ENCODE measurements at places on chromosomes 12 and 14. TPM values are rescaled to one million over a fixed set of nuclear protein-coding genes. Genes with fewer than 3 reads are reported as not detected.

Gene PIK3C2G
- total RNA-seq, result not detected

Gene SSPN
- total RNA-seq, result not detected

Gene ARHGAP9
- total RNA-seq, result 366 TPM

Gene OTX2
- not detected for total RNA-seq

Gene AHNAK2
- not detected for total RNA-seq

Gene DLK1
- not detected for total RNA-seq

Gene EMC9
- 22.3 TPM for total RNA-seq

Gene RFX4
- not detected for total RNA-seq

Gene SMOC1
- not detected for total RNA-seq

Gene COX14
- total RNA-seq, result 49.4 TPM

Gene PRICKLE1
- total RNA-seq, result 0.10 TPM

Gene RIMBP2
- not detected for total RNA-seq

Gene L3HYPDH
- 49.9 TPM for total RNA-seq

Gene KRT7
- not detected for total RNA-seq

Gene TXNDC16
- 11.8 TPM for total RNA-seq

Gene ANKRD9
- 8.1 TPM for total RNA-seq

Gene PMEL
- total RNA-seq, result not detected

Gene TDRD9
- total RNA-seq, result 0.40 TPM

Gene GZMB
- 1.00 TPM for total RNA-seq

Gene EIF2S3B
- 0.68 TPM for total RNA-seq

Gene FAM186B
- total RNA-seq, result 1.1 TPM

Gene SIX1
- total RNA-seq, result not detected

Gene CCDC175
- not detected for total RNA-seq

Gene GPRC5D
- 0.29 TPM for total RNA-seq

Gene RPGRIP1
- 1.5 TPM for total RNA-seq

Gene PGF
- total RNA-seq, result not detected

Gene OR10G3
- total RNA-seq, result not detected

Gene KCNC2
- not detected for total RNA-seq

Gene CLMN
- total RNA-seq, result 0.49 TPM

Gene DAO
- total RNA-seq, result not detected

Gene TOGARAM1
- total RNA-seq, result 15.0 TPM

Gene OR6C2
- total RNA-seq, result not detected

Gene LLPH
- 34.1 TPM for total RNA-seq

Measured in naive thymus-derived CD4-positive, alpha-beta T cell (primary cell).